Kidney epithelial cell (primary cell): ENCODE measurements at places on chromosomes 7 and 10.

GRCh38 chr7:137015015-137015414 lies 146.6 kb downstream of the CHRM2 start:
- DNase-seq: no peak

- DNase-seq: no peak
Observed at GRCh38 chr7:127976738-127977120, 54.5 kb downstream of the LRRC4 start.

DNA sequence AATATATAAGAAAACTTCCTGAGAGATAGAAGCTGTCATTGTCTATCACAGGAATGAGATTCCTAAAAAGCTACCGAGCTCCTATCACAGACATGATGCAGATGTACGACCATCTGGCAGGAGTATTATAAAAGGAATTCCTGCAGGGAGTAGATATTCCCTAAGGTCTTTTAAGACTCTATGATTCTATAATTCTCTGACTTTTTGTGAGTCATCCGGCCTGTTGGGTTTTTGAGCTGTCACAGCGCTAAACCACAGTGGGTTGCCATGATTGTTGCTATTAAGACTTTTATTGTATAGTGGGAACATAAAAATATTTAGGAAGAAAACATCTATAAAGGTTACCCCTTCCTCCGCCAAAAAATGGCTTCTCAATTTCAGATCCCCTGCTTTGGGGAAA lies 223.4 kb downstream of the BMPER start:
- no peak for DNase-seq

DNA sequence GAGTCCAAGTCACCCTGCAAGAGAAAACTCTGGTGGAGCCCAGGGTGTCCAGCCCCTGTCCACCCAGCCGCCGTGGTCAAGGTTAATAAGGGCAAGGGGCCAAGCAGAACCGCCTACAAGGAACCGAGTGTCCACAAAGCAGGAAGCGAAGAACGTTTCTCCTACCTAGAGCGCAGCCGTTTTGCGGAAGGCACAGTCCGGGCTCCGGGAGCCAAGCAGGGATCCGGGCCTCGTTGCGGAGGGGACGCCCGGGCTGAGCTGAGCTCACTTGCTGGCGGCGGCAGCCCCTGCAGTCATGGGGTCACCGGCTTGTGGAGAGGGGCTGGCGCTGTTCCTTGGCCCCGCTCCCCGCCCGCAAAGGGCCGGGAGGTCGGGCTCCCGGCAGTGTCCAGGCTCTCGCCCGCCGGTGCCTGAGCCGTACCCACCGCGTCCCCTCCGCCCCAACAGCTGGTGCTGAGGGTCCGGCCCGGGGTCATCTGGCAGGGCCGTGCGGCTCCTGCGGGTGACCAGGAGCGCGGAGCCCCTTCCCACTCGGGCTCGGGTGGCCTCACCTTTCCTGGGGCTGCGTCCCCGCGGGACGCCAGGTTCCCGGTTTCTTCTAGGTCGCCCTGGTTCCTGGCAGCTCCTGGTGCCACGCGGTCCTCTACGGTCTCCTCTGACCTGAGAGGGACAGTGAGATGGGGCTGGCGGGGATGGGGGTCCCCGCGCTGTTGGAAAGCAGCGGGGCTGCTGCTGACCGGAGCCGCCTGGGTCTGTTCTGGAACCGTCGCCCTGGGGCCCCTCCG lies 14.0 kb upstream of the ZNF273 start:
- no peak for DNase-seq

DNA sequence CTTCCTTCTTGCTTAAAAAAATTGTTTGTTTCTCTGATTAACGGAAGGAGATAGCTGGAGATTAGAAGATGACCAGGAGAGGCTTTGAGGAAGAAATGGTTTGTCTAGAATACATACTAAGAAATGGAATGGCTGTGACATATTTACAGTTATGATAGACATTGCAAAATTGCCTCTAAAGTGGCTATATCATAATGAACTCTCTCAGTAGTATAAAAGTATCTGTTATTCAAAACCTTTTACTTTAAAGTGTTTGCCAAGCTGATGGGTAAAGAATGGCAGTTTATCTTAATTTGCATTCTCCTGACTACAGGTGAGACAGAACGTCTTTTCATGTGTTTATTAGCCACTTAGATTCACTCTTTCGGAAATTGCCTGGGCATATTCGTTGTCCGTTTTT lies 28.7 kb downstream of the LRGUK start:
- DNase-seq: no peak

DNA sequence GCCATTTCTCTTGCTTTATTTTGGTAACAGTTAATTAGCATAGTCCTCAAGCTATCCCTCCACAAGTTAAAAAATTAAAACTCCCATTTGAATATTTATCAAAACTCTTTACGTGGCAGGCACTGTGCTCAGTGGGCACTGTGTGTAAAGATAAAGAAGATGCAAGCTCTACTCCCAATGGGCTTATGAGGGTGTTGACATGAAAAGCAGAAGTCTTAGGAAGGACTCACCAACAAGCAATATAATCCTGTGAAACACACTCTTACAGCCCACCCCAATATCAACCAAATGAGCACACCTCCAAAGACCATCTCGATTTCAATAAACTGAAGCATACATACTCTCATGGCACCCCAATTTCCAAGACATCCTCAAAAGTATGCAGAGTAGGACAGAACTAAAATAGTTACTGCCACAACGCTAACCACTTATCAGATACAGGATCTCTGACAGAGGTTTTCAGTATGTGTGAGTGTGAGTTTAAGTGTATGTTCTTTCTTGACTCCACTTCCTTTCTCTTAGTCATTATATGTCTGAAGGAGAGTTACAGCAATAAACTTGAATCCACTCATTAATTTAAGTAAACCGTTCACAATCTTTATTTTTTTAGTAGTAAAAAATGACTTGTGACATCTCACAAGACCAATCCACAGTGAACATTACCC lies 120.0 kb downstream of the PDE1C start:
- no peak for DNase-seq

DNA sequence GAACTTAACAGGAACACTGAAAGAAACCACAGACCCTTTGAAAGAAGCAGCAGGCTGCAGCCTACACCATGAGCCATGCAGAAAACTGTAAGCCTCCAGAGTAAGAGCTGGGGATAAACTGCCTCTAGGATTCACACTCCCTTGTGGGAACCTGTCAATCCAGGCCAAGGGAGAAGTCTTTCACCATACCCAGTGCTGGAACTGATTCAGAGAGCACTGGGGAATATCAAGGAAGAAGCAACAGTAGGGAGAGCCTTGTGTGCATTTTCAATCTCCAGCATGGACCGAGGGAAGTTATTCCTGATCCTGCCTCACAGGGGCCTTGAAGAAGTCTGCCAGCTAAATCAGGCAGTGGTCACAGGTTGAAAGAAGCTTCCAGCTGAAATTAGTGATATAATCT lies 282.2 kb downstream of the AGMO start:
- no peak for DNase-seq

GRCh38 chr10:126919426-126919825 lies 14.2 kb downstream of the DOCK1 start:
- DNase-seq: no peak

DNA sequence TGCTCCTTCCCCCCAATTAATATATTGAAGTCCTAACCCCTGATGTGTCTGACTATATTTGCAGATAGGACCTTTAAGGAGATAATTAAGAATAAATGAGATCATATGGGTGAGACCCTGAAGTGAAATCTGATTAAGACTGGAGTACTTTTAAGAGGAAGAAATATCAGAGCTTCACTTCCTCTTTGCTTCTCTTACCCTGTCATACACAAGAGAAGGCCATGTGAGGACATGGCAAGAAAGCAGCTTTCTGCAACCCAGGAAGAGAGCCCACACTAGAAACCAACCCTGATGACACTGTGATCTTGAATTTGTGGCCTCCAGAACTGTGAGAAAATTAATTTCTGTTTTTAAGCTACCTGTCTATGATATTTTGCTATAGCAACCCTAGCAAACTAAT lies 44.2 kb downstream of the JMJD1C start:
- DNase-seq: no peak
